Putamen (tissue), 1 donor: ENCODE measurements at places on chromosomes 6 and 20.

DNA sequence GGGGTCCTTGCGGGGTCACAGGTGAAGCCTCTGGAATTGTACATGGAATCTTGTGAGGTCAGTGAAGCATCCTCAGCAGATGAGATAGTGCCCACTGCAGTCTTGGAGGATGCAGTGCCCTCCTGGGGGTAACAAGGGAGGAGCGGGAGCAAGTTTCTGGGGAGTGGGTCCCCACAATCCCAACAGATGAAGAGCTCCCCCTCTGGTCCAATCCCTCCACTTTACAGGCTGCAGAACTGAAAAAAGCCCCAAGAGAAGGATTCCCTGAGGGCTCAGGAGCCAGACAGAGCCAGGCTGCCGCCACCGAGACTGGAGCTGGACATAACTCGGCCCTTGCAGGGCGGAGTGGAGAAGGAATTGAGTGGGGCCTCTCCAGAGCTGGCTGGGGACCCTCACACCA, 52.4 kb downstream of the TTI1 start:
- DNase-seq: no peak

DNA sequence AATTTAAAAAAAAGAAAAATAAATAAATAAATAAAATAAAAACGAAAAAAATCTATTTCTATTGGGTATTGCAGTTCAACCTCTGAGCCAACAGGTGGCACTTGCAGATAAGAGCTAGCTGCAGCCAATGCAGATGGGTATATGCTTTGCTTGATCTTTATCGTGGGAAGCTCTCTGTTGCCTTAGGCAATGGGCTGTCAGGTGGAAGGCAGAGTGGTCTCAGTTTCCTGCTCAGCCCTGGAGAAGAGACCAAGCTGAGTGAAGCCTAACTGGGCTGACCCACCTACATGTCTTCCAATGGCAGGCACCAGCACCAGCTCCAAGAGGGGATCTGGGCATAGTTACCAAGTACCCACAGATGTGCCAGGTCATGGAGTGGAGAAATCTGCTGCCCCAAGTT, 95.0 kb downstream of the AK9 start:
- DNase-seq: no peak

DNA sequence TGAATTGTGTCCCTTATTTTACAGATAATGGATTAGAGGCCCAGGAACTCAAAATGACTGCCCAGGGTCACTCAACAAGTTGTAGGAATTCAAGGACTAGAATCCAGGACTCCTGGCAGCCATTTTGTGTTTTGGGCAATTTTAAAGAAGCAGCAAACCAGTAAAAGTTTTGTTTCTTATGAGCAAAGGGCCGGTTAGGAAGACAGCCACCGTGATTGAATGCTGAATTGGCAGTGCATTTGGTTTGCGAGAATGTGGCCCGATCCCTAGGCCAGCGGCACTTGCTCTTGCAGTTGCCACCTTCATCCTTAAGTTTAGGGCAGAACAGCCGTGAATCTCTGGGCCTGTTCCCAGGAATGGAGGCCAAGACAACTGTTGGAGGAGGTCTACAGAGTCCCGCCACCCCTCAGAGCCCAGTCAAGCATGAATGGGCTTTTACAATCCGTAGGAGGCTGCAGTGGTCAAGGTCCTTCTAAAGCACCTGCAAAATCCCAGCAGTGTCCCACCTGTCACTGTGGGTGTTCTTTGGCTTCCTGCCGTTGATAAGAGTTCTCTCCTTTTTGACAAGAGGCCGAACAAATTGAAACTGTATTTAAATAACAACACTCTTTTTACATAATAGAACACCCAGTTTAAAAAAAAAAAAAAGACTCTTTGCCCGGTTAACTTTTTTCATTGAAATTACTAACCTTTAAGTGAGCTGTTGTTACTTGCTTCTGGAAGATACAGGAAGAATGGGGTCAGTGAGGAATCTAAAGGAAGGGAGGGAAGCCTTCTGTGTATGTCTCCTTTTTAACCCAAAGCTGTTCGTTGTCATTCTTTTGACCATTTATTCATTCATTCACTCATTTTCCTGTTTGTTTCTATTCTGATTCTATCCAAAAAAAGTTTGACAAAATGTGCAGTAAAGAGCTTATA, 68.7 kb downstream of the PHACTR2 start:
- no peak for DNase-seq

GRCh38 chr20:50247196-50248094, 56.8 kb downstream of the CEBPB start:
- no peak for DNase-seq

DNA sequence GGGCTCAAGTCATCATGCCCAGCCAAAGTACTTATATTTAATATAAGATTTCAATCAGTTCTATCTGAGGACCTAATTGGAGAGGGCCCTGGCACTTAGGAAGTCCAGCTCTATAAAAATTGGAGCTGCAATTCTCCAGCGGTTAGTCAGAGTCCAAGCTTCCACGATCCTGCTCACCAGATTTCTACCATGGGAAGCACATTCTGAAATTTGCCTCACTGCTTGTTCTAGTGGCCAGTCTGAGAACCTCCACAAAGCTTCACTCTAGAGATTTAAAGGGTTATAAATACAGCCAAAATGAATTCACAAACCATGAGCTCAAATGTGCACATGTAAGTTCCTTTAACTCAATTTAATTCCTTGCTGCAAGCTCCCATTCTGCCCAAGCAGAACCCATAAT, 33.5 kb downstream of the PNLDC1 start:
- DNase-seq: no peak

GRCh38 chr6:16494793-16495192, 256.4 kb downstream of the GMPR start:
- DNase-seq: no peak

DNA sequence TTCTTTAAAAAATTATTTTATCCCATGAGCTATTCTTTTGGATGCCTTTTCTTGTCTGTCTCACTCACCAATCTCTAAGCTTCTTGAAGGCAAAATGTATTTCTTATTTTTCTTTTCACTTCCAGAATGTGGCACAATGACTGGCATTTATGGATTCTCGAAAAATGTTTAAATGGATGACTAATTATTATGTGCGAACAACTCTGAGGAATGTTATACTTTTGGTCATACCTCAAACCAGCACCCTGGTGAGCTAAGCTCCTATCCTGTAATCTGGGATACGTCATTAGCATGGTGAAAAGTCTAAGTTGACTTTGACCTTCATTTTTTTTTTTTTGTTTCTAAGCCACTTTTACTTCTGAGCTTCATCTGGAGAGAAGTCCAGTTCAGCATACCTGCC, 214.0 kb upstream of the CEP162 start:
- no peak for DNase-seq

GRCh38 chr20:7161690-7162089, 394.2 kb downstream of the BMP2 start:
- DNase-seq: no peak

DNA sequence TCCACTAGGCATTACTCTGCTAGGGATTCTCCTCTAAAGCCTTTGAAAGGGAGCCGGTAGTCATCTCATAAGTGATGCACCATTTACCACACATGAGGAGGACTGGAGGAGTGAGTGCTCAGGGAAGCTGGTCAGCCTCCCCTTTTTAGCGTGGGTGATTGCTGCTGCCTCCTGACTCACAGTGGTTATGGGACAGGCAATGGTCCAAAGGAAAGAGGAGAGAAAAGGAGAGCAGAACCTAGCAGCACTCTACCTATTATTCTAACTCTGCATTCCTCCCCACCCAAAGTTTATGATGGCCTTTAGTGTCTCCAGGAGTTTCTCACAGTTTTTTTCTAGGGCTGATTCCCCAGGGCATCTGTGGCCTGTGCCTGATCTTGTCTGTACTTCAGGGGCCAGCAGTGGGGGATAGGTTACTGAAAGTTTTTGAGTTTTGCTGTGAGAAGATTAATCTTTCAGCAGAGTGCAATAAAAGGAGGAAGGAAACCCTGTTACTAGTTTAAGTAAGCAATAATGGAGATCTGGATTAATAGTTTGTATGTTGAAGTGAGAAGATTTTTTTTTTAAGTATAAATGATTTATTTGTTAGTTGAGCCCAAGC, 36.4 kb upstream of the GCLC start:
- DNase-seq: no peak

GRCh38 chr6:21000331-21000801, 466.1 kb downstream of the CDKAL1 start:
- DNase-seq: no peak

DNA sequence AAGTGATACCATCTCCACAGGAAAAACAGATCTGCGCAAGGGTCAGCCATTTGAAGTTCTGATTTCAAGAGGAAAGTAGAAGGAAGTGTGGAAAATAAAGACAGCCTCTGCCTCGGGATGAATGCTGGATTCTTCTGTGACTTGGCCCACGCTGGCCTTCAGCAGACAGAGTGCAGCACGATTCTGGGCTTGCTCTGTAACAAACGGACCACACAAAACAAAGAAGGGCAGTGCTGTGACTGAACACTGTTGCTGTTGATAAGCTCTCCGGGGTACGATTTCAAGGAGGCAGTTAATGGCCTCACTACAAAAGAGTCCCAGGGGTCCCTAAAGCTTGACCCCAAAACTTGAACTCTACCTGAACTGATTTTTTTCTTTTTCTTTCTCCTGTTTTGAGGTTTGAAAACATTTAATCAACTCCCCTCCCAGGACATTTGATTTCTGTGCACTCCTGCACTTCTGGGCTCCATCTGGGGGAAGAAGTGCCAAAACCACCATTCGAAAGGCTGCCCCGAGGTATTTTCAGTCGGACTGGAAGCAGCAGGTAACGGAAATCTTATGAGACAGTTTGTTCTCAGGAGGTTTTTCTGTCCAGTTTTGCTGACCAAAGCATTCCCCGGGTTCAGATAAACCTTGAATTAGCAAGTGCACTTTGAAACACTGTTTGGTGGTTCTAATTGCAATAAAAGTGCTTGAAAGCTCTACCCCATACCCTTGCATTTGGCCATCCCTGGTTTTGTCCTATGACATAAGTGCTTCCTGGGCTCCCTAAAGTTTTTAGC, 189.6 kb downstream of the MYLK4 start:
- no peak for DNase-seq

GRCh38 chr6:166286839-166287271, 21.3 kb downstream of the PRR18 start:
- no peak for DNase-seq

DNA sequence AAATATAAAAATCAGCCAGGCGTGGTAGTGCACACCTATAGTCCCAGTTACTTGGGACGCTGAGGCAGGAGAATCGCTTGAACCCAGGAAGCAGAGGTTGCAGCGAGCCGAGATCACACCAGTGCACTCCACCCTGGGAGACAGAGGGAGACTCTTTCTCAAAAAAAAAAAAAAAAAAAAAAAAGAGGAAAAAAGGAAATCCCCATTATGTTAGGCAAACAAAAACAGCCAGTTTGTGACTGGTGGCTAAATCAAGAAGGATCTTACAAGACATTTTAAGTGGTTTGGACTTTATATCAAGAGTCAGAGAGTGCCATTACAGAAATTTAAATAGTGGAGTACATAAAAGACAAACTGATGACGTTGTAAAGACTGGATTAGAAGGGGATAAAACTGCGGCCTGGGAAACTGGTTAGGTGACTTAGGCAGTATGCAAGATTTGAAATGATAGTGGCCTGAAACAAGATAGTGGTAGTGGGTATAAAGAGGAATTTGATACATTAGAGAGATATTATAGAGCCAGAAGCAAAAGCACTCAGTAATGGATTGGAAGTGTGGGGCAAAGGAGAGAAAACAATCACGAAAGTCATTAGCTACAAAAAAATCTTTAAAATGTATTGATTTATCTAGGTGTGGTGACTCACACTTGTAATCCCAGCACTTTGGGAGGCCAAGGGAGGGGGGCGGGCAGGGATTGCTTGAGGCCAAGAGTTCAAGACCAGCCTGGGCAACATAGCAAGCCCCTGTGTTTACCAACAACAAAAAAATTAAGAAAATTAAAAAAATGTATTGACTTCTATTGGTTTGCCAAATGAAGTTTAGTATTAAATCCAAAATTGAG, 1.7 kb upstream of the MYO6 start:
- DNase-seq: no peak

DNA sequence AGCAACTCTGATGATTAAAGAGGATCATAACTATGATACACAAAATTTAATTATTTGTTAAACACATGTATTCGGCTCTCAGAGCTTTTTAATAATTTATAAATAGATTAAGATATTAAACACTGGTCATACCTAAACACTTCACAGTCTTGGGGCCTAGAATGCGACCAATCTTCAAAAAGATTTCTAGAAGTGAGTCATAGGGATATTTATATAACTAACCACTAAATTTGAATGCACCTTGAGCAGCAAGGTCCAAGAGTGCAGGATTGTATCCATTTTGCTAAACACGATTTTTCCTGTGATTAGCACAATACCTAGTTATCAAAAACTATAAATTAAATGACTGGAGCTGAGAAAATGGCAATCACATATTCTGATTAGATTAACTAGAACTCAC, 709.3 kb downstream of the EPHA7 start:
- no peak for DNase-seq

DNA sequence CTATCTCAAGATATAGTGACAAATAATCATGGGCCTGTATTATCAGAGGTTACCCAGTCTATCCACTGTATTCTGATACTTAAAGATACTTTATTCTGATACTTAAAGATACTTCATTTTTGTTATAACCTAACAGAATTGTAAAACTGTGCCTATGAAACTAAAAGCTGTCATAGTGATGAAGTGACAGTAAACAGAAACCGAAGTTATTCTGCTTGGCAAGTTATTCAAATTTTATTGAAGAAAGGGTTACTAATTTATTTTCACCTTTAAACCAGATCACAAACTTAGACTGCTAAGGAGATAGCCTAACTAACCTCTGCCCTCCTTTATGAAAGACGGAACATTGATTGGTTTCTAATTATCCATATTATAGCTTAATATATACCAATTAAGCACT, 604.6 kb upstream of the IMPG1 start:
- no peak for DNase-seq

- DNase-seq: no peak
Observed at GRCh38 chr6:92541448-92542060, 877.8 kb downstream of the EPHA7 start.

GRCh38 chr6:145147559-145147958, 587.8 kb downstream of the EPM2A start:
- DNase-seq: no peak

- DNase-seq: peak; percentile 41
Observed at GRCh38 chr6:13559251-13559650, 15.2 kb upstream of the SIRT5 start.

DNA sequence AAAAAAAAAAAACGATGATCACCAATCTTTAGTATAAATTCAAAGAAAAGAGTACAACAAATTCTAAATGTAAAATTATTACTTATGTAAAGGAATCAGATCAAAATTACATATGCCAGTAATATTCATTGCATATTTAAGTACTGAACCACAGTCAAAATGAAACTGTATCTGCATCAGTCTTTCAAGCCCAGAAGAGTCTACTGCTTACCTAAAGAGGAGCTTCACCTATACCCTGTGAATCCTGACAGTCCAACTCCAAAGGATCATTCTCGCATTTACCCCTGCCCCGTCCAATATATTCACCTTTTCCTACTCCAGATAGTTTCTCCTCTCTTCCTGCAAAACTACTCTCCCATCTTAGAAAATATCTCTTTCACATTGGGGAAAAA, 9.2 kb downstream of the ATG5 start:
- no peak for DNase-seq

DNA sequence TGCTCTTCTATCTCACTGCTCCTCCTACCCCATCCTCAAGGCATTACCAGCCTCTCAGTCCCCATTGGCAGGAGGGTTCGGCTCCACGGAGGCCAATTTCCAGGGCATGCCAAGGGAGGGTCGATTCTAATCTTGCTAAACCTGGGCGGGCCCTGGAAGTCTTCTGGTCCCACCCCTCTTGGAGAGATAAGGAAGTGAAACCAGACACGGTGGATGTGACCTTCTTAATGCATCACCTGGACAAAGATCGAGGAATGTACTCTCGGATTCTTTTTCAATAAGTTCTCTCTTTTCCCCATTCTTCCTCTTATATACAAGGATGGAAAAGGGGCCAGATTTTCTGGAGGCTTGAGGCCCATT, 112.2 kb upstream of the ARMC2 start:
- DNase-seq: no peak

GRCh38 chr6:10312445-10312844, 102.4 kb downstream of the TFAP2A start:
- no peak for DNase-seq
